ENCODE measurements at places on chromosomes 7 and 10. TPM values are rescaled to one million over a fixed set of nuclear protein-coding genes. Genes with fewer than 3 reads are reported as not detected.

The KIAA1217 gene
- total RNA-seq = 0.31 TPM

DNA sequence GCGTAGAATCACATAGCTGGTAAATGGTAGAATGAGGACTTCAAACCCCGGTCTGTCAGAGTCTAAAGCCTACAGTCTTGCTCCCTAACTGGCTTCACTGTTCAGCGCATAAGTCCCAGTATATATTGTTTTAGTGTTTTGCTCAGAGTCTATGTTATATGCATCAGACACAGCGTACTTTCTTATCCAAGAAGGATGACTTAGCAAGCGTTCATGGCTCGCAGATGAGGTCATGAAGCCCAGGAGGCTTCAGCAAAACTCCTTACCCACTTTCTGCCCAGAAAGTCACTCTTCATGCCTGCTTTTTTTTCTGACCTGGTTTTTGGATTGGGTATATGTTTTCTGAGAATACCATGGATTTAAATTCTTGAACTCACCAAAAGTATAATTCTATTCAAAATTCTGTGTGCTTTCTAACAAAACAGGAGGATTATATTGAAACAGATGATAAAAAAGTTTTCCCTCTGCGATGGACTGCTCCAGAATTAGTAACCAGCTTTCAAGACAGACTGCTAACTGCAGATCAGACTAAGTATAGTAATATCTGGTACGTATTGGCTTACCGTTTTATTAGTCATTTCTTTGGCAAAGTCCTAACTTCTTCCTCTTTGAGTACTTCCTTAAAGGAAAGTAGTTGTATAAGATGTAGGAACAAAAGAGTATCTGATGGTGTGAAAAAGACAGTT is 24.6 kb upstream of the BHLHA15 start:
- no peaks in the 10 kb centered on the region for H3K4me1 ChIP-seq
- no peak overlapping the region for H3K27ac ChIP-seq
- DNase-seq = no peak
- H3K36me3 ChIP-seq = peaks cover 27% of the 10 kb centered on the region

GRCh38 chr10:53458007-53458406 is 685.4 kb upstream of the MBL2 start:
- H3K36me3 ChIP-seq = no peaks in the 10 kb centered on the region
- no peak for DNase-seq
- H3K27me3 ChIP-seq = no peaks in the 10 kb centered on the region
- no peak overlapping the region for H3K27ac ChIP-seq
- no peak overlapping the region for H3K4me3 ChIP-seq

GRCh38 chr7:109879287-109879828 is 1211.6 kb upstream of the LRRN3 start:
- no peaks in the 10 kb centered on the region for H3K27me3 ChIP-seq
- DNase-seq = no peak
- H3K4me1 ChIP-seq = no peaks in the 10 kb centered on the region

- H3K27me3 ChIP-seq = no peaks in the 10 kb centered on the region
- H3K4me3 ChIP-seq = no peak overlapping the region
- H3K27ac ChIP-seq = no peak overlapping the region
- DNase-seq = no peak
Measured at GRCh38 chr7:7736671-7737070, 18.3 kb upstream of the RPA3 start.

The ZNF488 gene
- 0.27 TPM for total RNA-seq

GRCh38 chr7:3434611-3435010 is 133.6 kb downstream of the SDK1 start:
- H3K27me3 ChIP-seq = no peaks in the 10 kb centered on the region
- no peaks in the 10 kb centered on the region for H3K4me1 ChIP-seq
- H3K36me3 ChIP-seq = no peaks in the 10 kb centered on the region
- no peak overlapping the region for H3K4me3 ChIP-seq
- H3K27ac ChIP-seq = no peak overlapping the region
- DNase-seq = no peak

The SLC13A1 gene
- total RNA-seq = not detected

DNA sequence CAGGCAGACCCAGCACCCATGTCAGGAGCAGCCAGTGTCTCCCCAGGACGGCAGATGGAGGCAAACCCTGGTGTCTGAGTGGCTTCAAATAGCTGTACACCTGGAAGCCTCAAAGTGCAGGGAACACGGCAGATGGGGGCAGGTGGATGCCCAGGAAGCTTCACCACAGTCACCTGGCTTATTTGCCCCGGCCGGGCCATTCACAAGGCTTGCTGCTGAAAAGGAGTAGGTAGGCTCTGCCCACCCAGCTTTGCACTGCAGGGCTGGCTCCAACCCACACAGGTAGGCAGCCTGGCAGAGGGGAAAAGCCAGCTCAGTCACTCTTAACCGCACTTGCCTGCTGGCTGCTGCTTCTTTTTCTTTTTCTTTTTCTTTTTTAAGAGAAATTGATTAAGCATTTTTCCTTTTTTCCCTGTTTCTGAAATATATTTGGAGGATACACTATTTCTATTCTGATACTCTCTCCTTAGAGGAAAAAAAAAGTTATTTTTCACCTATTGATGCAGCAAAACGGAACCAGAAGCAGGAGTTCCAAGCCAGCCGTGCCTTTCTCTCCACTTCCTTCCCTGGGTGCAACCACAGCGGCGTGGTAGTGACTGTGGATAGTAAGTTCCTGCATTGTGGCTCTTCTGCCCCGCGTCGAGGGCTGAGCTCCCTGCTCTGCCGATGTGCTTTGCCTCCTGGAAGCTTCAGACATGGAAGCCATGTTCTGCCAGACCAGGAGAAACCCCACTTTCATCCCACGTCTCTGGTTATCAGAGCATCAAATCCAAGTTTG is 118.3 kb downstream of the KLF6 start:
- no peak overlapping the region for H3K27ac ChIP-seq
- H3K4me1 ChIP-seq = peaks cover 38% of the 10 kb centered on the region
- no peaks in the 10 kb centered on the region for H3K36me3 ChIP-seq
- DNase-seq = peak; percentile 48

DNA sequence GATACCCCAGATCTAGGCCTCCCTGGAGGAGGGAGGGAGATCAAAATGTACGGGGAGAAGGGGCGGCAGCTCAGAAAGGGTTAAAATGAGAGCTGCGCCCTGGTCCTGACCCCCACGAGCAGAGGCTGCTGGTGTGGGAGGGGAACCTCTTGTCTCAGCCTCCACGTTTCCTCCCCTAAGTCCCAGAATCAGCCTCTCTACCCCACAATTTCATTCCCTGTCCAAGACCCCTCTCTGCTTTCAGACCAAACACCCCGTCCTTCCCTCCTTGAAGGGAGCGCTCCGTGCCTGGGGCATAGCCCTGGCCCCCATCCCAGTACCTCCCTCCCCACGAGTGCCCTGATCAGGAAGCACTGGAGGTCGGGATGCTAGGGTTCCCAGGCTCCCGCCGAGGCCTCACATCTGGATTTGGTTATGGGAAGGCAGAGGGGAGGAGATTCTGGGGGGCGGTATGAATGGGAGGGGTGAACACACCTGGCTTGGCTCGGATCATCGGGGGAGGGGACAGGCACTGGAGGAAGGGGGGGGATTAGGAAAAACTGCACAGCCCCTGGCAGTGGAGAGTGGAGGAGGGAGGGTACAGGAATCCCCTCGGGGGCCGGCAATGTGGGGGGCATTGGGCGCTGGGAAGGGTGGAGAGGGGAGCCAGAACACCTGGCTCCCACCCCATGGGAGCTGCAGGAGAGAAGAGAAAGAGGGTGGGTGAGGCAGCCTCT is 2.7 kb downstream of the EPHB4 start:
- no peak for DNase-seq
- no peak overlapping the region for H3K27ac ChIP-seq
- peaks cover 35% of the 10 kb centered on the region for H3K27me3 ChIP-seq
- peaks cover 2% of the 10 kb centered on the region for H3K36me3 ChIP-seq

DNA sequence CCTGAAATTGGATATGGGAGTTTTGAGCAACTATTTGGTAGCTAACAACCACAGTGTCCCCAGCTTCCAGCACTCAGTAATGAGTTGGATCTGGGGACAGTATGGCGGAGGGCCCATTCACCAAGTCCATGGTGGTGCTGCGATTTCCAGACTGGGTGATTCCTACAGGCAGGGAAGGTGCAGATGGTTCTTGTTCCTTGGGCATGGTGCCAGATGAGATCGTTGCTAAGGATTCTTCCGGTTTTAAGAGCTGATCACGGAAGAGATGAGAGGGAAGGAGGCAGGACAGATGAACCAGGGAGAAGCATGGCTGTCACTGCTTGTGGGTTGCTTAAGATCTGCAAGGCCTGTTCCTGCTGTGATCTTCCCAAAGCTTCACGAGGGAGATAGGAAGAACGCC is 380.3 kb downstream of the TCERG1L start:
- no peak overlapping the region for H3K27ac ChIP-seq
- no peak overlapping the region for H3K4me3 ChIP-seq
- no peaks in the 10 kb centered on the region for H3K36me3 ChIP-seq
- no peak for DNase-seq

GRCh38 chr10:119090026-119090795 is 9.6 kb upstream of the EIF3A start:
- H3K4me1 ChIP-seq = peaks cover 41% of the 10 kb centered on the region
- no peaks in the 10 kb centered on the region for H3K27me3 ChIP-seq
- no peaks in the 10 kb centered on the region for H3K36me3 ChIP-seq
- H3K27ac ChIP-seq = peak overlapping the region; percentile 74
- peak; percentile 82 for DNase-seq
- peak overlapping the region; percentile 35 for H3K4me3 ChIP-seq

The SLC26A3 gene
- not detected for total RNA-seq

The SEMA3E gene
- total RNA-seq = not detected

DNA sequence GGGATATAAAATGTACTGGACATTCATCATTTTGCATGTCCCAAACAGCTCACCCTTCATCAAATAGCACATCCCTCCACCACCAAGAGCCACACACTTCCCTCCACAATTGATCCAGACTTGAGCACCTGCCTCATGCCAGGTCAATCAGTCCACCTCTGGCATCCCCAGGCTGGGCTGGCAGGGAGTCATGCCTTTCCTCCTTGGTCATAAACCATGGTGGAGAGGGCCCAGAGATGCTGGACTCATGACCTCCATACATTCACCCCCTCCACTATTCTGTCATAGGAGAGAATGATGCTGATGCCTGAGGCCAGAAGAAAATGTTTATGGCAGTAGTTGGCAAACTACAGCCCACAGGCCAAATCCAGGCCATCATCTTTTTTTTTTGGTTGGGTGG is 16.1 kb upstream of the GDF10 start:
- no peak overlapping the region for H3K27ac ChIP-seq
- H3K27me3 ChIP-seq = no peaks in the 10 kb centered on the region
- H3K4me1 ChIP-seq = peaks cover 26% of the 10 kb centered on the region
- no peak for DNase-seq
- no peaks in the 10 kb centered on the region for H3K36me3 ChIP-seq

- DNase-seq = no peak
- H3K27me3 ChIP-seq = no peaks in the 10 kb centered on the region
Measured at GRCh38 chr7:6205971-6206660, 66.3 kb downstream of the CYTH3 start.

- peaks cover 4% of the 10 kb centered on the region for H3K4me1 ChIP-seq
- no peaks in the 10 kb centered on the region for H3K36me3 ChIP-seq
- DNase-seq = peak; percentile 70
- H3K27ac ChIP-seq = no peak overlapping the region
Measured at GRCh38 chr10:98467506-98468318, 21.0 kb upstream of the HPS1 start.

The TMEM26 gene
- not detected for total RNA-seq

GRCh38 chr10:73875139-73875475 is 752 bp upstream of the CAMK2G start:
- H3K36me3 ChIP-seq = peaks cover 3% of the 10 kb centered on the region
- peak; percentile 47 for DNase-seq
- H3K4me1 ChIP-seq = peaks cover 58% of the 10 kb centered on the region
- no peaks in the 10 kb centered on the region for H3K27me3 ChIP-seq
- peak overlapping the region; percentile 54 for H3K27ac ChIP-seq
- H3K4me3 ChIP-seq = peak overlapping the region; percentile 78

The SPDYE1 gene
- total RNA-seq = not detected

DNA sequence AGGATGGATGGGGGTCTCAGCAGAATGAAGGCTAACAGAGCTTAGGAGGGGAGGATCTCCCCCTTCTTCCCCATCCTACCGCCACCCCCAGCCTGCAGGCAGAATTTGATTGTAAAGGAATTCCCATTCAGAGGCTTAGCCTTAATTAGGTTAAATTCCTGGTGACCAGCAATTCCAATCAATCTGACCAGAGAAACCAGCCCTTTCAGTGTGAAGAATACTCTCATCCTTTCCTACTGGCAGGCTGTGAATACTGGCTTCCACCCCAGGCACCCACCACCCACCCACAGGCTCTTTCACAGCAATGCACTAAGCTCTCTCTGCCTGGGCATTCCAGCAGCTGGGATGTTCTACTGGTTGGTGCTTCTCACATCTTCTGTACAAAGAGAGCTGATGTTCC is 137.9 kb upstream of the LYZL1 start:
- H3K4me3 ChIP-seq = no peak overlapping the region
- no peak overlapping the region for H3K27ac ChIP-seq
- H3K27me3 ChIP-seq = peaks cover 4% of the 10 kb centered on the region
- no peaks in the 10 kb centered on the region for H3K36me3 ChIP-seq

The SKIDA1 gene
- 0.21 TPM for total RNA-seq

DNA sequence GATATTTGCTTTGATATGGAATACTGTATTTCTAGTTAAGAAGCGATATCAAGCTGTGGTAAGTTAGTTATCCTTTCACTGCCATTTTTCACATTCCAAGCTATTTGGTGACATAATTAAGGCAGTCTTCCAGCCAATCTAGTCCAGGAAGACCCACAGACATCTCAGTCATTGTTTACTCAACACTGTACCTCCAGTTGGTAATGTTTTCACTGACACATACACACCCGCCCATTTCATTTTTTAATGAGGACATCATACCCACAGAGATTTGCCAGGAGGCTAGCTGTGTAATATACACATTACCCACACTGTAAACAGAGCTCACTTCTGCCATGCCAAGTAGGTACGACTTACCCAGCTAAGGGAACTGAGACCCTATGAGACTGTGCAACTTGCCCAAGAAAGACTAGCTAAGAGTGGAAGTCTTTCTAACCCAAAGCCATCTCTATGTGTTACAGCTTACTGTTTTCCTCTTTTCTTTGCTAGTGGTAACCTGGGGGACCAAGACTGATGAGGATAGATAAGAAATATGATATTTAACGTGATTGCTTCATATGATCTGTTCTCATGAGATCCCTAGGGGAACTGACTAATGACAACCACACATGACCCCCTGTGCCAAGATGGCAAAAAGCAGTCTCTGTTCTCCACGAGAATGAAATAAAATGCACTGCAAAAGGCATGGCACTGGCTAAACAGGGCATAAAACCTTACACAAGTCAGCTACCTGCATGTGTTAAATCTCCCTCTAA is 179.0 kb downstream of the DGKI start:
- peaks cover 5% of the 10 kb centered on the region for H3K27me3 ChIP-seq
- no peak overlapping the region for H3K4me3 ChIP-seq
- H3K36me3 ChIP-seq = no peaks in the 10 kb centered on the region
- no peak overlapping the region for H3K27ac ChIP-seq

DNA sequence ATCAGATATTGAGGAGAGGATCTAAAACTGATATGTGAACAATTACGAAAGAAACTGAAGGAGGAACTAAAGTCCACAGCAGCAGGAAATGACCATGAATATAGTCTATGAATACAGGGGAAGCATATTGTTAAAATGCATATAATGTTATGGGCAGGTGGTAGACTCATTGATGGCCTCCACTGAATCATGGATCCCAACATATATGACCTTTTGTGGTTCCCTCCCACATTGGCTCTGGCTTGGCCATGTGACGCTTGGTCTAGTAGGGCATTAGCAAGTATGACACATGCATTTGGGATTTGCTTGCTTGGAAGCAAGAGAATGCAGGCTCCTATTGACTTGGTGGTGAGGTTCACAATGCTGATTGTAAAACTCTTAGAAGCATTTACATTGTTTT is 55.2 kb upstream of the RAB18 start:
- no peak overlapping the region for H3K27ac ChIP-seq
- DNase-seq = no peak
- H3K36me3 ChIP-seq = no peaks in the 10 kb centered on the region
- H3K27me3 ChIP-seq = no peaks in the 10 kb centered on the region

Data from activated CD4-positive, alpha-beta memory T cell treated with anti-CD3 and anti-CD28 coated beads for 36 hours (primary cell).